NCI-H2029 treated with DMSO at 0.1 percent for 48 hours (cell line): ENCODE measurements at places on chromosomes 13 and 19.

DNA sequence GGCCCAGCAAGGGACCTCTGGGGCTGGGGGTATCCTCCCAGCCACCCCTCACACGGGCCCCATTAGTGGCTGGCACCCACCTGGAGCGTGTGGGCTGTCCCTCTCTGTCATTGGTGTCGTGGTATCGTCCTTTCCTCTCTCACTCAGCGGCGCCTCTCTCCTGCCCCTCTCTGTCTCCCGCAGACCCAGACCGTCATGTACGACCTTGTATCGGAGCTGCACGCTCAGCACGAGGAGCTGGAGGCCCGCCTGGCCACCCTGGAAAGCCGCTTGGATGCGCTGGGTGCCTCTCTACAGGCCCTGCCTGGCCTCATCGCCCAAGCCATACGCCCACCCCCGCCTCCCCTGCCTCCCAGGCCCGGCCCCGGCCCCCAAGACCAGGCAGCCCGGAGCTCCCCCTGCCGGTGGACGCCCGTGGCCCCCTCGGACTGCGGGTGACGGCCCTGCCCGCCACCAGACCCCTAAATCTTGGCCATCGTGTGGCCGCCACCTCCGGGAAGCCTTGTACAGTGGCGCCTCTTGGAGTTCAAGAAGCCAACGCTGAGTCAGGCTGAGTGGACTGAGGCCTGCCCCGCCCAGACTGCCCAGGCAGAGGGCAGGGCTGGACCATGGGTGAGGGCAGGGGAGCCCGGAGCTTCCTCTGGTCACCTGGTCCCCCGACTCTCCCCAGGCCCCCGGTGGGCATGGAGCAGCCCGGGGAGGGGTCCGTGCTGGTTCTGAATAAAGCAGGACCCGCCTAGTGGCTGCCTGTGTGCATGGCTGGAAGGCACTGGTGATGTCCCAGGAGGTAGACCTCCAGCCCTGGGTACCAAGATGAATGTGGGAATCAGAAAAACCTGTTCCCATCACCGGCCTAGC lies 9.8 kb upstream of the ARRDC2 start:
- DNase-seq, result no peak

DNA sequence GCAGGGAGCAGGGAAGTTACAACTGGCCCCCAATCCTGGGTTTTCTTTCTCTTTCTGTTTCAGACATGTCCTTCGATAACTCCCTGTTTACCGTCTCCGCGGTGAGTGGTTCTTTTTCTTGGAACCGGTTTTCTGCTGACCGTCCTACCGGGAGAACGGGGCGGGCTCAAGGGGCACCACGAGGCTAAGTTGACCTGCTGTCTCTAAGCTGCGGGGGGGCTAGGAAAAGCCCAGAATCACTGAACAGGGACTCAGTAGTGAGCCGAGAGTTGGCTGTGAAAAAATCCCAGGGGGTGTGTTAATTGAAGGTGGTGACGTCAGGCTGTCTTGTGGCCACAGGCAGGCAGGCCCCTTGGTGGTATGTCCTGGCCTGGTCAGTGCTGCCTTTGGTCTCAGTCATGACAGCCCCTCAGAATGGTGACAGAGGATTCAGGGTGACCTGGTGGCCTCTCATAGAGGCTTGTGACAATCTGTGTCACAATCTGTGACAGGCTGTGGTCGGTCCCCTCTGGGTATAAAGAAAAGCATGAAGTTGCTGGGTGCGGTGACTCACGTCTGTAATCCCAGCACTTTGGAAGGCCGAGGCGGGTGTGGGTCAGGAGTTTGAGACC lies 8.1 kb upstream of the CARM1 start:
- no peak for DNase-seq

DNA sequence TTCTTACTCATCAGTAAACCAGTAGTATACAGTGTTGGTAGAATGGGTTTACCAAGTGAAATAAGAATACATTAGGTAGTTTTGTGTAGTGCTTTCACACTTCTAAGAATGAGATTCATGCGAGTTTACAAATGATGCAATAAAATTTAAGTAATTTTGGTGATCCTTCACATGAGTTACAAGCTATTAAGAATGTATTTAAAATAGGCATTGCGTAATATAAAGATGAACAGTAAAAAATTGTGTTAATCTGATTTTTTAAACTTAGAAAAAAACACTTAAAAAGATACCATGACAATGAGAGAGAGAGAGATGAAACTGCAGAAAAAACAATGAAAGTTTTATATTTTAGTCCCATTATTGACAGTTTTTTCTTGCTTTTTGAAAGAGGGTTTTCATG lies 570.5 kb downstream of the SLITRK6 start:
- DNase-seq, result no peak

- no peak for DNase-seq
Observed at GRCh38 chr19:44367024-44367423, 10.5 kb upstream of the ZNF112 start.

GRCh38 chr19:14563989-14564651 lies 7.7 kb downstream of the NDUFB7 start:
- DNase-seq, result no peak

GRCh38 chr13:48401480-48401879 lies 11.4 kb downstream of the LPAR6 start:
- no peak for DNase-seq

DNA sequence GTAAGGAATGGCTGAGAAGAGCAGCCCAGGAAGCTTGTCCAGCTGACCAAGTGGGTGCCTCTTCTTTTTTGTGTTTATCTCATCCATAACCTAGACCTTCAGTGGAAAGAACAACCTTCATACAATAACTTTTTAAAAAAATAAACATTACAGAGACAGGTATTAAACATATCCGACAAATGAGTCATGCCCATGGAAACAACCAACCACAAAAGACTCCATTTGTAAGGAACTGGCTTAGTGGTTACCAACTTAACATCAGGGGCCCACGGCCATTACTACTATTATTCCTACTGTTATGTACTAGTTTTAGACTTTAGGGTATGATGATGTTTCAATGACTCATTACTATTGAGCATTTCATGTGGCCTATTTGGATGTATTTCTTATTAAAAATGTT lies 191.7 kb upstream of the SERP2 start:
- no peak for DNase-seq

DNA sequence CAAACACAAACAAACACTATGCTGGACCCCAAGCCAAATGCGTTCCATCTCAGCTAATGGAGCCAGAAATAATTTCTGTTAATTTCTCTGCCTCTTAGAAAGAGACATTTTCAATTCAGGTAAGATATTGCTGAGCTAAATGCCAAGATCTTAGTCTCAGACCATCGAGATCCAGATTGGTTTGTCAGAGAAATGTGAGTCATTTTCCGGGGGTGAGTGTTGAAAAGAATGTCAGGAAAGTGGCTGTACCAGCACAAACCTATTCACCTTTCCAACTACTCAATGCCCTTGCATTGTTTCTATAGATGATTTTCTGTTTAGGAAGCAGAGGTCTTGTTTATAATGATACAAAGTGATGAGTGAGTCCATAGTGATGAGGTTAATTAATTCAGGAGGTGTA lies 266.8 kb upstream of the TSHZ3 start:
- DNase-seq, result no peak

DNA sequence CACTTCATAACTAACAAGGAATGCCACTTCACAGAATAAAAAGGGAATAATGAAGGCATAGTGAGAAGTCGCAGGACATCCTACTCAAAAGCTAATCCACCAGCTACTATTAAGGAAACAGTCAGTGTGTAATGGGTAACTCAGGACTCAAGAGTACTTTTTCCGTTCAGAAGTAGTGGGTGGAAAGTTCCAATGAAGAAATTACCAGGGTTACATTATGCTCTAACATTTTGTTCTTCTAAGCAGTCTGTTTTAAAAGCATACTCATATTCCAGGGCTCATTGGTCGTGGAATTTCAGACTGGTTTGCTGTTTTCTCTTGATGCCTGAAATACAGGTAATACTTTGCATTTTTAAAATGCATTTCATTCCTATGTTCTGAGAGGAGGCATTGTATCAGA lies 222.4 kb upstream of the IRS2 start:
- no peak for DNase-seq

GRCh38 chr19:1839658-1840540 lies 8.4 kb downstream of the REXO1 start:
- DNase-seq, result no peak

- DNase-seq, result no peak
Observed at GRCh38 chr13:51542346-51543242, 41.7 kb upstream of the WDFY2 start.

- no peak for DNase-seq
Observed at GRCh38 chr13:73063166-73063565, 4.4 kb downstream of the KLF5 start.

DNA sequence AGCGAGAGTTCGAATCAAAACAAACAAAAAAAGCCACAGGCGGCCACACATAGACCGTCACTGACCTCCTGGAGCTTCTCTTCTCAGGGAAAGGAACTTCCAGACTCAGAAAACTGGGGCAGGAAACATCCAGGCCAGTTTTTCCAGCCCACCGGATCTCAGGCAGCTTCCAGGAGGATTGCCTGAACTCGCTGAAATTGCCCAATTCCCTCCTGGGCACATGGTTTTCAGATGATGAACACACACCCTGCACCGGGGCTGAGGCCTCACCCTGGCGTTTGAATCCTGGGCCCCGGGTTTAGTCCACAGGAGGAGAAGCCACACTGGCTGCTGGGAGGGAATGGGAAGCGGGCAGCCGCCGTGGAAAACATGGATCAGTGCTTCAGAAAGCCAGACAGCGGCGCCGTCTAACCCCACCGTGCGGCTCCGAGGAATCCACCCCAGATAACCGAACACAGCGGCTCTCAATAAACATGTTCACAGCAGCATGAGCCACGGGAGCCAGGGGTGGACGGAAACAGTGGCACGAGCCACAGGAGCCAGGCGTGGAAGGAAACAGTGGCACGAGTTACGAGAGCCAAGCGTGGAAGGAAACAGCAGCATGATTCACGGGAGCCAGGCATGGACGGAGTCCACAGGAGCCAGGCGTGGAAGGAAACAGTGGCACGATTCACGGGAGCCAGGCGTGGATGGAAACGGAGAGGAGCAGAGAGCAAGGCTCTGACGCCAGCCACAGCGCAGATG lies 18.2 kb upstream of the PTBP1 start:
- DNase-seq, result no peak

DNA sequence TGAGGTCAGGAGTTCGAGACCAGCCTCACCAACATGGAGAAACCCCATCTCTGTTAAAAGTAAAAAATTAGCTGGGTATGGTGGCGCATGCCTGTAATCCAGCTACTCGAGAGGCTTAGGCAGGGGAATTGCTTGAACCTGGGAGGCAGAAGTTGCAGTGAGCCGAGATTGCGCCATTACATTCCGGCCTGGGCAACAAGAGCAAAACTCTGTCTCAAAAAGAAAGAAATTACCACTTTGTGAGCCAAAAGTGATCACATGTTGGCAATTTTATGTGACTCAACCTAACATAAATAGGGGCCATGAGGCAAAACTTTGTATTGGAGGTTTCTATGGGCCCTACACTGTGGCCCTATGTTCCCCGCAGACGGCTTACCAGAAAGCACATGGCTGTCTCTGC lies 72.2 kb downstream of the MAP4K1 start:
- DNase-seq, result no peak

- DNase-seq, result no peak
Observed at GRCh38 chr13:93226065-93226622, 463 bp upstream of the GPC6 start.

DNA sequence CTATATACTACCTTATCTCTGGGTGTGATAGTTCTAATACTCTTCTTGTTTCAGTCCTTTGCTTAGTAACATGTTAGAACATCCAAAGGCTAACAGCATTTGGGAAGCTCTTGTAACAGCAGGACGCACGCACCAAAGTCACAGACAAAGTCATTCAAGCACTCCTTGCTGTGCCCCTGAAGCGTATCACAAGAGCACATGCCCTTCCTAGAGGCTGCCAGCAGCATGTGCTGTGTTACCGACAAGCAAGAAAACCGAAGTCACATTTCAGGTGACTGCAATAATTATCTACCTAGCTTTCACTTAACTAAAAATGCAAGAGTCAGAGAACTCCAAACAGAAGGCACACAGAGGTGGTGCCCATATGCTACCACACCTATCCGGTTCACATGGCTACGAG lies 194.1 kb downstream of the KLF12 start:
- no peak for DNase-seq

GRCh38 chr13:25469169-25469525 lies 97.4 kb downstream of the ATP8A2 start:
- no peak for DNase-seq

DNA sequence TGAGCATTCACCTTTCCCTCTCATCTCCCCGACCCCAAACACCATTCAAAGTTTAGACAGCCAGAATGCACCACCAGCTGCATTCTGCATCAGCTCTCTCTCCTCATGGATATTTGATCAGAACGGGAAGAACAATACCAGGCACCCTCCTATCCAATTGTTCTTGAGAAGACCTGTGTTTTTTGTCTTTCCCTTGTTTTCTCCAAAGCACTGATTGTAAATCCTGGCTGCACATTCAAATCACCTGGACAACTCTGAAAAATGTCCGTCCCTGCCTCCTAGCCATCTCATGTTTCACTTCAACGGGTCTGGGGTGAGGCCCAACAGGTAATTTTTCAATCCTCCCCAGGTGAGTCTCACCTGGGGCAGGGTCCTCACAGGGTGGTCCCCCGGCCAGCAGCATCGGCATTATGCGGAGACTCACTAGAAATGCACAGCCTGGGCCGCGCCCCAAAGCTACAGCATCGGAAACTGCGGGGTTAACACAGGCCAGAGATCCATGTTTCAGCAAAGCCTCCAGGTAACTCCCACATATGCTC lies 5.5 kb downstream of the IRS2 start:
- no peak for DNase-seq

DNA sequence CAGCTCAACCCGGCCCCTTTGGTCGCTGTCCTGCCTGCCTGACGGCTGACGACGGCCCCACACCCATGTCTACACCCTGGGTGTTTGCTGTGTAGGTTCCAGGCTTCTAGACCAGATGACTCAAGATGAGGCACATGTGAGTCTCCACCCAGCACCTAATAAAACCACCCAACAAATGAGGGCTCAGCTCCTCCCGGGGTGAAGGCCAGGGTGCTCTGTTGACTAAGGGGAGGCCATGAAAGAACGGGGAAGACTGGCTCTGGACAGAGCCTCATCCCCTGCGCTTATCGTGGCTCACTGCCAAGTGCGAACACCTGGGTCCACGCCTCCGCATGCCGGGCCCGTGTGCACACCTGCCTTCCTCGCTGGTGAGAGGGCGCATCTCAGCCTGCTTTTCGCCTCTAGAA lies 39.6 kb downstream of the COL4A2 start:
- peak; percentile 57 for DNase-seq

DNA sequence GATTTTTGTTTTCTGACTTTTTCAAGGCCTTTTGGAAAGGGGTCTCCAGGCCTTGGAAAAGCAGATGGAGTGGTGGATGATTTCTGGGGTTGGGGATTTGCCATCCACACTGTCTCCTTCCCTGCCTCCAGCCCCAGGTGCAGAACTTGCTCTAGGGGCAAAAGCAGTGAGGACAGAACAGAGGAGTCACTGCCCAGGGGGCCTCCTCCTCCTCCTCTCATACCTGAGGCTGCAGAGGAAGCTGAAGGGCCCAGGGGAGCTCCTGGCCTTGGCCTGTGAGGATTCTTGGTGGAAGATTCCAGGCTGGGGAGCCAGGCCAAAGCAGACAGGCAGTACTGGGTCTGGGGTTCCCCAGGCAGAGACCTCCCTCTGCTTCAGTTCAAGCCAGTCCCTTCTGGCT lies 52.3 kb upstream of the URI1 start:
- no peak for DNase-seq

GRCh38 chr13:50993371-50993770 lies 83.8 kb downstream of the RNASEH2B start:
- no peak for DNase-seq

- no peak for DNase-seq
Observed at GRCh38 chr13:45412274-45413049, 5.7 kb downstream of the SLC25A30 start.

GRCh38 chr13:93955904-93956303 lies 523.6 kb downstream of the DCT start:
- DNase-seq, result no peak
